Activated CD8-positive, alpha-beta memory T cell treated with anti-CD3 and anti-CD28 coated beads for 1 hour (primary cell): ENCODE measurements at places on chromosomes 3 and 15.

DNA sequence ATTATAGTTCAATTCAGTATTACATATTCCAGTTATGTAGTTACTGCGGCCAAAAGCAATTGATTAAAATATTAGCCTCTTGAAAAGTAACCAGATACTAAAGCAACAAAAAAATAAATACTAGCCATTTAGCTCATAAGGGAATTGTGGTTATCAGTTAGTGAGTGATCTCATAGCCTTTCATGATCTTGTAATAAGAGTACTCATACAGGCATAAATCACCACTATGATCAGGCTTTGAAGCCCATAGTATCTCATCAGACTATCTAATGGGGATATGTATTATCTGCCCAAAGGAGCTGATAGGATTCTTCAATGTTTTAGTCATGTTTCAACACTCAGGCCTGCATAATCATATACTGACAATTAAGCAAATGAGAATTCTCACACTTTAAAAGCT lies 184.1 kb upstream of the CCDC54 start:
- no peak for DNase-seq

GRCh38 chr15:97200161-97200560 lies 760.3 kb upstream of the ARRDC4 start:
- DNase-seq: no peak

GRCh38 chr3:28951772-28952556 lies 328.9 kb upstream of the RBMS3 start:
- DNase-seq: no peak

GRCh38 chr3:10561946-10562560 lies 56.7 kb upstream of the ATP2B2 start:
- DNase-seq: no peak

DNA sequence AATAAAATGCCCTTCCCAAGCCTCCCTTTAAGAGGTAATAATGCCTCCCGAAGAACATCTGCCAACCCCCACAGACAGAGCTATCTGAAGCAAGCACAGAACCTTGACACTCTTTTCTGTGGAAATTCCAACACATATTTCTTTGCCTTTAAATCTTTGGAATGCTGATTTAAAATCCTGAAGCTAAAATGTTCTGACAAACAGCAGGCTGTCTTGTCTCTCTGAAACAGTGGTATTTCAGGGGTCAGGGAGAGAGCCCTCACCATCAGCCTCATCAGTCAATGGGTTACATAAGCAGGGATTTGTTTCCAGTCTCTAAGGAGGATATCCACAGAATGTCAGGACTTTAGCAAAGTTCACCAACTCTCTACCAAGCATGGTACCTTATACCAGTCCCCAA lies 27.8 kb upstream of the ARHGEF3 start:
- DNase-seq: no peak
